ENCODE measurements at places on chromosomes 7 and 10.
A peak's percentile ranks its signal among the peaks of the same experiment; 100 is the strongest.

DNA sequence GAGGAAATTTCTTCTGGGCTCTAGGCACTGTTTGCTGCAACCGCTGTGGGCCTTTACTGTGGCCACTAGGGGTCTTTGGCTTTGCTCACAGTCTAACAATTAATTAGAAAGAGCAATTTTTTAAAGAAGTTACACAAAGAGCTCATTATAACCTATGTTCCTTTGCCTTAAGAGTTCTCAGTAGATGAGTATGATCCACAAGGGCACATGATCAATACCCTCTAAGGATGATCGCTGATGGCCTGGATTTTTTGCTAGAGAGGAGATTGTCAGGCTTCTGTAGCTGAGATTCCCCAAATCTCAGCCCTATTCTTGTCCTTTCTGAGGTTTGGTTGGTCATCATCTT, 80.8 kb upstream of the RHOBTB1 start:
- no peak for DNase-seq

- no peak for DNase-seq
Observed at GRCh38 chr7:3879355-3880075, 578.5 kb downstream of the SDK1 start.

GRCh38 chr7:27410812-27411544, 168.4 kb downstream of the EVX1 start:
- no peak for DNase-seq

- DNase-seq, result no peak
Observed at GRCh38 chr10:69939061-69939460, 113.6 kb upstream of the MACROH2A2 start.

- DNase-seq, result no peak
Observed at GRCh38 chr7:41889040-41889439, 186.2 kb upstream of the INHBA start.

DNA sequence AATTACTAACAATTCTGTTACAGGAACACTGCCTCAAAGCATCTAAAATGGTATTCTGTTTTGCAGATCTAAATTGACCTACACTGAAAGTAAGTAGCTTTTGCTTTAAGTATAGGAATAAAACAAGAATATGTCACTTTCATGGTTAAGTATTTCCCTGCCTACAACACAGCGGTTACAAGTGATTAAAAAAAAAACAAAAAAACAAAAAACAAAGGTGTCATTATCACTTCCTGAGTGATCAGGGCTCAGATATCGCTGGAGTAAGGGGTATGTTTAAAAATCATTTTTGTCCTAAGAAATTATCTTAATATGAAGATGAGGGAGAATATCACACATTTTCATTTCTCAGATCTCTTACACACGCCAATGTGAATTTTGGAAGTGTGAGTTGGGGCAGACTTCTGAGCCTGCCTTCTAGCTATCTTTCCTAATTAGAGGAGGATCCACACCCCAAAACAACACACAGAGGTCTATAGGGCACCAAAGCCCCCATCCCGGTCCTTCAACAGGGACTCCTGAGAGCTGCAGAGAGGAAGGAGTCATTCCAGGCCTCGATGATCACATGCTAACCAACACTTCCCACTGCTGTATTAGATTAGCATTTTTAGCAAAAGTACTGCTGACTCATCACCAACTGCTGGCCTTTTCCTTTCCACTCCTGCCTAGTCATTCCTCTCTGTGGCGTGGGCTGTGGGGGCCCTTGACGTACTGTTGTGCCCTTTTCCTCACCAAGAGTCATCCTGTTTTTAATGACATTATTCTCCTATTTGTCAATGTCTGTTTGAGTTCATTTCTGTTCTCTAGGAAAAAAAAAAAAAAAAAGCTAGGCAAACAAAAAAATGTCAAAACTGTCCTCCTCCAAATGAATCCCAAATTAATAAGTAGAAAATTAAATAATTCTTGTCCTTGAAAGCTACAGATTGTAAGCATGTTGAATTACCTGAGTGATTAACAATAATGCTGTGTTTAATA, 31.2 kb downstream of the PRTFDC1 start:
- peak; percentile 90 for DNase-seq

GRCh38 chr7:3067193-3067592, 23.5 kb upstream of the CARD11 start:
- peak; percentile 56 for DNase-seq

- DNase-seq, result no peak
Observed at GRCh38 chr7:121755286-121755685, 117.7 kb upstream of the PTPRZ1 start.

DNA sequence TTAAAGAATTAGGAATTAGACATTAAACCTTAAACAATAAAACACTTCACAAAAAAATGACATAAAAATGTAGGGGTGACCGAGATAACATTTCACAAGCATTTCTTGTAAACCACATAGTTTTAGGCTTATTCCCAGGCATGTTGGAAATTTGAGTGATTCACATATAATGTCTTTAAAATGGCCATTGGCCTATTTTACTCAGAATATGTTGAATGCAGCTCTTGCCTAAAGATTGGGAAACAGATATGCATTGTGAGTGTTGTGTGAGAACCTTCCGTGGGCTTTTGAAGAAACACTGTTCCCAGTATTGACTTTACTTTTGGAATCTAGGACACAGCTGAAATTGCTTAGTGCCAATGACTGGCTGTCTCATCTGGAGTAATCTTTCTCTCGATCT, 79.6 kb downstream of the ARL5B start:
- DNase-seq, result no peak

GRCh38 chr10:36808625-36809362, 316.6 kb upstream of the ANKRD30A start:
- DNase-seq, result no peak
